ENCODE measurements at places on chromosomes 5 and 9. TPM values are rescaled to one million over a fixed set of nuclear protein-coding genes. Genes with fewer than 3 reads are reported as not detected.

FIBCD1 gene
- not detected for total RNA-seq

ARID3C gene
- total RNA-seq = not detected

- no peaks in the 10 kb centered on the region for H3K36me3 ChIP-seq
- no peak overlapping the region for H3K27ac ChIP-seq
- H3K4me3 ChIP-seq = no peak overlapping the region
- H3K27me3 ChIP-seq = no peaks in the 10 kb centered on the region
- DNase-seq = no peak
- H3K4me1 ChIP-seq = peaks cover 4% of the 10 kb centered on the region
Measured at GRCh38 chr5:39433848-39434247, 9.1 kb upstream of the DAB2 start.

DNA sequence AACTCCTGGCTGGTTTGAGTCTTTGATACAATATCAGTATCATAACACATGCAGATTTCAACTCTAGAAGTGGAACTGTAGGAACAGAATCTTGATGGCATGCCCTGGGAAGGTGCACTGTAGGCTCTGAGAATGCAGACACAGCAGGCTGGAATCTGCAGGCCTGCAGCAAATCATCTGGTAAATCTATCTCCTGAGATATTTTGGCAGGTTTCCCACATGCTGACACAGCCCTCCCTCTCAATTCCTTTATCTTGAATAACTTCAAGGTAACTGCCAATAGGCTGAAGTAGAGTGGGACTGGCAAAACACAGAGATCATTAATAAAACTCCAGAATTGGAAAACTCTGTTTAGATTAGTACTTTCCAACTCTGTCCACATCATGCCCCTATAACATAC, 177.8 kb upstream of the PCSK5 start:
- no peaks in the 10 kb centered on the region for H3K36me3 ChIP-seq
- no peak overlapping the region for H3K4me3 ChIP-seq
- H3K27ac ChIP-seq = no peak overlapping the region
- no peaks in the 10 kb centered on the region for H3K4me1 ChIP-seq

- H3K27ac ChIP-seq = no peak overlapping the region
- H3K36me3 ChIP-seq = no peaks in the 10 kb centered on the region
- H3K4me1 ChIP-seq = peaks cover 10% of the 10 kb centered on the region
- DNase-seq = peak; percentile 87
- no peaks in the 10 kb centered on the region for H3K27me3 ChIP-seq
Measured at GRCh38 chr9:133845440-133845839, 107.3 kb upstream of the SARDH start.

LRRC8A gene
- total RNA-seq = 26.0 TPM

All from sigmoid colon (tissue), 7 donors.